HCEC 1CT (cell line): ENCODE measurements at places on chromosomes 12 and 14.

- peak; percentile 50 for DNase-seq
Measured at GRCh38 chr12:124867401-124867930, 3.8 kb upstream of the SCARB1 start.

- DNase-seq, result no peak
Measured at GRCh38 chr14:75196468-75196867, 20.1 kb upstream of the TMED10 start.

- no peak for DNase-seq
Measured at GRCh38 chr12:24229031-24229700, 279.7 kb upstream of the SOX5 start.

GRCh38 chr12:122528582-122528981 is 1.5 kb downstream of the KNTC1 start:
- DNase-seq, result no peak

GRCh38 chr12:123934829-123935228 is 37.8 kb downstream of the CCDC92 start:
- peak; percentile 66 for DNase-seq

- DNase-seq, result no peak
Measured at GRCh38 chr14:32559048-32559447, 229.9 kb downstream of the AKAP6 start.

DNA sequence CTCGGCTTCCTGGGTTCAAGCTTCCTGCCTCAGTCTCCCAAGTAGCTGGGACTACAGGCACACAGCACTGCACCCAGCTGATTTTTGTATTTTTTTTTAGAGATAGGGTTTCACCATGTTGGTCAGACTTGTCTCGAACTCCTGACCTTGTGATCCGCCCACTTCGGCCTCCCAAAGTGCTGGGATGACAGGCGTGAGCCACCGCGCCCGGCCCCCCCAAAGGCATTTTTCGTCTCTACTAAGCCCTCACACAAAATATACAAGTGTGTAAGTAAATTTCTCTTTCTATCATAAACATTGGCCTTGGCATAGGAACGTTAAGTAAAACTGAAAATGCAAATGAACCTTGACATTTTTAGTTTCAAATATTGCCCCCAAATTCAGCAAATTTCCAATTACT is 2.1 kb downstream of the ACAD10 start:
- no peak for DNase-seq

DNA sequence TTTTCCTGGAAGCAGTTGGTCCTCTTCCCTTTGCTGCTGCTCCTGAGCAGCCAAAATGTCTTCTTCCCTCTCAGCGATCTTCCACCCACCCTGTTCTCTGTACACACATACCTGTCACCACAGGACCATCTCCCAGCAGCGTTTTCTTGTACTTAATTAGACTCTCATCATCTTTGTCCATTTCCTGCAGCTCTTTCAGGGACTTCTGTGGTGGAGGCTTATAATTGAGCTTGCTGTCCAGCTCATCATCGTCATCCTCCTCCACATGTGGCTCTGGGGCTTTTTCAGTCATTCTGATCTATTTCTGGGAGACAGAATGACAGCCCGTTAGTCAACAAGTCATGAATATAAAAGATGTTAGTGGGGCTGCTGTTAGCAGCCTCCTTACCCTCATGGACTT is 11.0 kb downstream of the ARHGDIB start:
- no peak for DNase-seq

DNA sequence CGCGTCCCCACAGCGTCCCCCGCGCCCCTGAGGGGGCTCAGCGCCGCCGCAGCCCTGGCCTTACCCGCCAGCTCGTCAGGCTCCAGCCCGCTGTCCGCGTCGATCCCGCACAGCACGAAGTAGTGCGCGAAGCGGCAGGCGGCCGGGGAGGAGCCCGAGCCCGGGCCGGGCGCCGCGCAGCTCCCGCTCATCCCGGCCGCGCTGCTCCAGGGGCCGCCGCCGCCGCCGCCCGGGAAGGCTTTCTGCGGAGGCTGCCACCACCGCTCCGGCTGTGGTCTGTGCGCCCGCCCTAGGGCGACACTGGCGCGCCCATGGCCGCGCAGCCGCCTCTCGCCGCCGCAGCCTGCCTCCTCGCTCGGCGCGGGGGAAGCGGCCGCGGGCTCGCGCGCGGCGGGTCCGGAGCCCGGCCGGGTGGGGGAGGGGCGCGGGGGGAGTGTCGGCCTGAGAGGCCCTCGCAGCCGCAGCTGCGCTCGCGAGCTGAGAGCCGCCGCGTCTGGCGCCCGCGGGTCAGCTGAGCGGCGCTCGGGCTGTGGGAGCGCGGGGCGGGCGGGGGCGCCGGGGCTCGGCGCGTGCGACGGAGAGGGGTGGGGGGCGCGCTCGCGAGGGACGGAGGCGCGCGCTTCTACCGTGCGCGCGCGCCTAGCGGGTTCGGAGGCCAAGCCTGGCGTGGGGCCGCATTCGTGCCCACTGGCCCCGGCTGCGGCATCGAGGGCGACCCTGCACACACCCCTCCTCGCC is at the start of gene DENND5B:
Gene DENND5B, minus strand, starts transcription at position 495 of the 738 bp plus-strand sequence. Its CDS starts 304 bp downstream, at position 191.
- DNase-seq, result peak; percentile 45

DNA sequence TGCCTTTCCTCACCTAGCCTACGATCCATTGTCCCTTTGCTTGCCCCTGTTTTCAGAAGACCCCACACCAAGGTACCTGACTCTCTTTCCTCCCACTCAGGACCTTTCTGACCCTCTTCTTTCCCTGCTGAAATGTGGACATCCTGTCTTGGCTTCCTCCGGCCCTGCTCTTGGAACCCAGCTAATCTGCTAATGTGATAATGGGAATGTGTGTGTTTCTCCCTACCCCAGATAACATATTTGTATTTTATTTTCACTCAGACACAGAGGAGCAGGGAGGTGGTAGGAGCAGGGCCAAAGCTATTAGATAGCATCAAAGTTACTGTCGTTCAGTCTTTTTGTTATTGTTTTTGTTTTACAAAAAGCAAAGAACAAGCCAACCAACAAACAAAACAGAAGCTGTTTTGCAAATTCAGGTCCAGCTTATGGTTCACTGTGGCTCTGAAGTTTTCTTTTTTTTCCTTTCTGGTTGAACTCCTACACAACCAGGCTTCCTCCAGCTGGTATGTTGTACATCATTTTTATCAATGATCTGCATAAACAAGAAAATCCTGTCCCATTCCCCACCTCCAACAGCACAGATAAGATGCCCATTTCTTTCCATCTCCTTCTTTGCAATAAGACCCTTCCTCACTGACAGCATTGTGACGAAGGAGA is 137.3 kb downstream of the C12orf75 start:
- no peak for DNase-seq
